Glomerular endothelial cell (primary cell): ENCODE measurements at places on chromosomes 5 and 9. TPM values are rescaled to one million over a fixed set of nuclear protein-coding genes. Genes with fewer than 3 reads are reported as not detected.

PDLIM4 gene
- 88.4 and 118 TPM in 2 replicates for total RNA-seq

QRFP gene
- total RNA-seq, result not detected in 2 replicates

RGS14 gene
- 9.8 and 12.8 TPM in 2 replicates for total RNA-seq

PPIC gene
- total RNA-seq, result 34.0 and 57.3 TPM in 2 replicates

ARL14EPL gene
- not detected in 2 replicates for total RNA-seq

SREK1IP1 gene
- total RNA-seq, result 8.8 and 11.5 TPM in 2 replicates

KIF3A gene
- total RNA-seq, result 7.1 and 13.7 TPM in 2 replicates

IFNK gene
- total RNA-seq, result not detected in 2 replicates

NME5 gene
- 1.4 and 5.8 TPM in 2 replicates for total RNA-seq

CD74 gene
- total RNA-seq, result 24.3 and 34.1 TPM in 2 replicates

MBLAC2 gene
- total RNA-seq, result 4.4 and 6.2 TPM in 2 replicates

HK3 gene
- total RNA-seq, result not detected in 2 replicates

DAB2 gene
- 164 and 242 TPM in 2 replicates for total RNA-seq

C6 gene
- 0.05 TPM in 1 of 2 replicates, not detected in the other for total RNA-seq

CCDC112 gene
- 9.4 and 10.6 TPM in 2 replicates for total RNA-seq

TRIM7 gene
- total RNA-seq, result 2.8 and 5.3 TPM in 2 replicates

SGCD gene
- 0.05 TPM in 1 of 2 replicates, not detected in the other for total RNA-seq

CMBL gene
- 8.2 and 16.8 TPM in 2 replicates for total RNA-seq

PGM5 gene
- 1.4 and 3.3 TPM in 2 replicates for total RNA-seq

HTR4 gene
- total RNA-seq, result not detected in 2 replicates

SLC23A1 gene
- not detected in 2 replicates for total RNA-seq

GRM6 gene
- not detected in 2 replicates for total RNA-seq

TXNDC8 gene
- total RNA-seq, result not detected in 2 replicates

NR6A1 gene
- 0.10 and 1.3 TPM in 2 replicates for total RNA-seq

CDO1 gene
- total RNA-seq, result 0.48 and 0.82 TPM in 2 replicates

SH3GL2 gene
- total RNA-seq, result 3.6 TPM in 1 of 2 replicates, not detected in the other

FOXD4L4 gene
- total RNA-seq, result 0.53 TPM in 1 of 2 replicates, not detected in the other

IRX4 gene
- not detected in 2 replicates for total RNA-seq

ANKS6 gene
- 17.3 and 17.6 TPM in 2 replicates for total RNA-seq
